Fibroblast of skin of scalp (primary cell): ENCODE measurements at places on chromosomes 12 and 14.
A peak's percentile ranks its signal among the peaks of the same experiment; 100 is the strongest.

- DNase-seq, result no peak
These were observed 23.7 kb downstream of the SEL1L start for GRCh38 chr14:81509838-81510452.

GRCh38 chr12:64608901-64609535 lies 1.3 kb upstream of the RASSF3 start:
- no peak for DNase-seq

GRCh38 chr14:90536092-90536491 lies 139.3 kb downstream of the CALM1 start:
- DNase-seq, result no peak

- DNase-seq, result no peak
These were observed 87.0 kb downstream of the ITPK1 start for GRCh38 chr14:93028724-93029076.

GRCh38 chr14:88017535-88017934 lies 12.6 kb downstream of the GPR65 start:
- DNase-seq, result no peak

- DNase-seq, result peak; percentile 96
These were observed 36.0 kb upstream of the SNX6 start for GRCh38 chr14:34665785-34666435.

DNA sequence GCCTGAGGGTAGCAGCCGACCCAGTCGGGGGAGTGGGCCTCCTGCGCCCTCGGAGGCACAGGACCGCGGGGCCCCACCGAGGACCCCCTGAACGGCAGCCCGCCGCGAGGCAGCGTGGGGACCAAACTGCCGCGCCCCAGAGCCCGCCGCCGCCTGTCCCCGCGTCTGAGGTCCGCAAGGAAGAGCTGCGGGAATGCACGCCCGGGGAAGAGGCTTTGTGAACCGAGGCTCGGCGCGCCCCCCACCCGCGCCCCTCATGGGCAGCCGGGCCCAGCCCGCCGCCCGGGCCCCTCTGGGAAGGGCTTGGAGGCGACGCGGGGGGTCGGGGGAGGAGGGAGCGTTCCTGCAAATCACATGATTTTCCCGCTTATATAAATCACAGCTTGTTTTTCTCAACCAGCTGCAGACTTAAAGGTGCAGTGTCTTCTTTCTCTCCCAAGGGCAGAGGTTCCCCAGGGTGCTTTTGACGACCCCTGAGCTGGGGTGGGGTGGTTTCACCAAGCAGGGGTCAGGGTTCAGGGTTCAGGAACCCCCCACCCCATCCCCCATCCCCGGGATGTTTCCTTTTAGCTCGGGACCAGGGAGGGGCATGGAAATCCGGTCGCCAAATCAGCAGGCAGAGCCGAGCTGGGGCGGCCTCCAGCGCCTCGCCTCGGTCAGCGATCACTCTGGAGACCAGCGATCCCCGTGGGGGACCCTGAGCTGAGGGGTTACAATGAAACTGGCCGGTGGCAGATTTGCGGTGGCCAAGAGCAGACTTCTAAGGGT lies 44.7 kb upstream of the ATP23 start:
- DNase-seq, result peak; percentile 81

DNA sequence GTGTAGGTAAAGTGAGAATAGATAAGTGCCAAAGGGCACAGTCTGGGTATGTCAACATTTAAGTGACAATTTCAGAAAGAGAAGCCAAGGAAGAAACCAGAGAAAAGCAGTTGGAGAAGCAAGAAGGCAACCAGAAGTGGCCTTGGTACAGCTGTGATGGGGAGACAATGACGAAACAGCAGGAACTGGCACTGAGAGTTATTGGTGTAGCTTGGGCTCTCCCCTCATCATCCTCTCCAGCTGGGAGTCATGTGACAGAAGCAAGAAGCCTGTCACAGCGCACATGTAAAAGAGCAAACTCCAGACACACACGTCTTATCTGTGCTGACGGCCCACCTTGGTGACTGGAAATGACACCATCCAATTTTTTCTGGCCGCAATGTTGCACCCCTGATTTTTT lies 203.3 kb upstream of the NUDT4 start:
- DNase-seq, result no peak

DNA sequence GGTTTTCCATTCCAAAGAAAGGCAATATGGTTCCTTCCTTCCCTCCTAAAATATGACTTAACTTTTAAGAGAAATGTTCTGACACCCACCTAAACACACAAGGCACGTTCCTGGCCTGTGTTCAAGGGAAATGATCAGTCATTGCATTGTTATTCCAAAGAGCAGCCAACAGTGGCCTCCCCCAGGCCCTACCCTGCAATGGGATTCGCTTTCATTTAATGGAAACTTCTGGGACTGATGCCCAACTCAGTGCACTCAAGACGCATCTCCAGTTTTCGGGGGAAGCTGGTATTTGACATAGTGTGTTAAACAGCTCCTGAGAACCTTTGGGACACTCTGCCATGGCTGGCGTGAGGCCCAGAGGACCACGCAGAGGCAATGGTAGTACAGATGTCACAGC lies 65.9 kb downstream of the DDX51 start:
- DNase-seq, result peak; percentile 83

DNA sequence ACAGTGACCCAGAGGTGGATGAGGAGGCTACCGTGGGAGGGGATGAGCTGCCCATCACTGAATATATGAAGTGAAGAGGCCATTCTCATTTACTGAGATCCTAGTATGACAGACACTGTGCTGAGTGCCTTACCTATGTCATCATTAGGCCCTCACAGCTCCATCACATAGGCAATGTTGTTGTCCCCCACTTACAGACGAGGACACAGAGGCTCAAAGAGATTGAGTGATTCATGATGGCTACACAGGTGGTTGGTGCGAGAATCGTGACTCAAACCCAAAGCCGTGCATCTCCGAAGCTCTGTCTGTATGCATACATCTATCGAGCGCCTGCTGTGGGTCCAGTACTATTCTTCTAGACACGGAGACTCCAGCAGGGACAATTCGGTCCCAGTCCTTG lies 5.9 kb upstream of the CCDC197 start:
- no peak for DNase-seq

DNA sequence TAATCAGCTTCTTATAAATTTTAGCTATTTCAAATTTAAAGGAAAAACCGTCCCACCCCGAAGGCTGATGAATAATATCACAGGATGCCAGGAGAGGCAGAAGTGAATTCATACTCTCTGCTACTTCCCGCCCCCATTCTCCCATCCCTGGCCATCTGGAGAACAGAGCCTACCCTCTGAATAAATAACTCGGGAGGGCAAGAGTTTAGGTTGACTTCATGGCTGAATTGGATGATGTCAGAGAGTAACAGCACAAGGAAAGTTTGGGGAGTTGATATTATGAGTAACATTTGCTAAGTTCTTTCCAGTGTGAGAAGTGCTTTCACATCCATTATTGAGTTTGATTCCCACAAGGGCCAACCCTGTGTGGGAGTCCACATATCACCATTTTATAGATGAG lies 241.6 kb downstream of the EGLN3 start:
- no peak for DNase-seq

DNA sequence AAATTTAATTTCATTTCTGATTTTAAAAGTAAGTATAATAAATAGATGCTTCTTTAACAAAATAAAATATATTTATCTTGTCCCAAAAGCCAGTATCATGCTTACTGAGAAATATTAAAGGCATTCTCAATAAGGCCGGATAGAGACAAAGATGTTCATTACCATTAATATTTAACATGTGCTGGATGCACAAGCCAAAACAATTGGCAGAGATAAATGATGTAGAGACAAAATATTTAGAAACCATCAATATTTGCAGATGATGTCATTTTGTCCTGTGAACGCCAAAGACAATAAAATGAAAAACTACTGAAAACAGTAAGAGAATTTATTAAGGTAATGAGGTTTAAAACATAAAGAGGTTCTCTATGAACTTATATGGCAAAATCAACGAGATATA lies 313.5 kb downstream of the ITPR2 start:
- no peak for DNase-seq

GRCh38 chr12:71627438-71628002 lies 36.1 kb downstream of the ZFC3H1 start:
- DNase-seq, result no peak

- DNase-seq, result no peak
These were observed 1.0 kb downstream of the RASAL1 start for GRCh38 chr12:113134521-113134951.

GRCh38 chr12:27751386-27752047 lies 28.5 kb upstream of the KLHL42 start:
- no peak for DNase-seq

GRCh38 chr14:38616959-38617358 lies 361.1 kb upstream of the CLEC14A start:
- DNase-seq, result no peak

GRCh38 chr12:103673487-103673886 lies 86.4 kb downstream of the STAB2 start:
- DNase-seq, result no peak

- peak; percentile 93 for DNase-seq
These were observed 17.1 kb upstream of the OR10P1 start for GRCh38 chr12:55619354-55620138.

GRCh38 chr14:103109535-103110441 lies 13.5 kb upstream of the TNFAIP2 start:
- peak; percentile 76 for DNase-seq

- DNase-seq, result no peak
These were observed 23.2 kb downstream of the PPM1A start for GRCh38 chr14:60272177-60272576.
